Stimulated activated CD4-positive, alpha-beta T cell treated with anti-CD3 and anti-CD28 coated beads, Interleukin-15, amount 100 ng/mL, for 1 hour (primary cell): ENCODE measurements at places on chromosomes 2 and 18.

DNA sequence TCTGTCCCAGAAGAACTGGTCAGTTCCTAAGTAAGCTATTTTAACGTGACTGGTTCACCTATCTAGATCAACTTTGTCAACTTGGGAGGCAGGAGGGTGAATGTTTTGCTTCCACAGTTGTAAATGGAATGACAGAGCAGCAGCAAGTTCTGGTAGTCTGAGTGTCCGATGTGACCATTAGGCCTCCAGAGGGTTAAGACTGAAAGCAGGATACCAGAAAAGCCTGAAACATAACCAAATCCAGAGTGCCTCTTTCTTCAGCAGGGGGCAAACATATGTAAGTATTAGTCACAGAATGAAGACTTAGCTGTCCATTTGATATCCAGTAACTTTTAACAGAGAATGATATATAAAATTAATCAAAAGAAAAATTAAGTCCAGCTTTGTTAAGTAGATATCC is 9.2 kb downstream of the HOXD3 start:
- no peak for DNase-seq

DNA sequence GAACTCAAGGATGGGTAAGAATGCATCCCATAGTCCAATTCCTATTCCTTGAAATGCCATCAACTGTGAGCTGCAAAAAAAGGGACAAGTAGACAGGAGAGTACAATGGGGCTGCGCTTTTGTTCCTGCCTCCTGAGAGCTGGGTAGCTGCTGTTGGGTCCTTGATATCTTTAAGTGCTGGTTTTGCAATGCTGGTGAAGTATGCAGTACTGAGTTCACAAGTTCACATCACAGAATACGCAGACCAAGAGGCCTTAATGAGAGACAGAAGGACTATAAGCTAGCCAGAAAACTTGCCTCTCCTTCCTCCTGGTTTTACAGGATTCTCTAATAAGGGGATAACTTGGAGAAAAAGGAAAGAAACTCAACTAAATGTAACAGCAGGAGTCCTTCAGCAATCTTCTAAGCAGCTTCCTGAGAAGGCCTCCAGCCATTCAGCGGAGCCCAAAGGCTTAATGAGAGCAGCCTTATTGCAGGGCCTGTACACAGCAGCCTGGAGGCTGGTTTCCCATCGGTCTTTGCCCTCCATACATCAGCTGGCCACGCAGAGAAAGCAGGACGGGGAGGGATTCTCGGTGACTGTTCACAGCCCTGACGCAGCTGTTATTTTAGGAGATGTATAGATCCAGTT is 293.1 kb downstream of the CDCA7 start:
- DNase-seq: no peak

DNA sequence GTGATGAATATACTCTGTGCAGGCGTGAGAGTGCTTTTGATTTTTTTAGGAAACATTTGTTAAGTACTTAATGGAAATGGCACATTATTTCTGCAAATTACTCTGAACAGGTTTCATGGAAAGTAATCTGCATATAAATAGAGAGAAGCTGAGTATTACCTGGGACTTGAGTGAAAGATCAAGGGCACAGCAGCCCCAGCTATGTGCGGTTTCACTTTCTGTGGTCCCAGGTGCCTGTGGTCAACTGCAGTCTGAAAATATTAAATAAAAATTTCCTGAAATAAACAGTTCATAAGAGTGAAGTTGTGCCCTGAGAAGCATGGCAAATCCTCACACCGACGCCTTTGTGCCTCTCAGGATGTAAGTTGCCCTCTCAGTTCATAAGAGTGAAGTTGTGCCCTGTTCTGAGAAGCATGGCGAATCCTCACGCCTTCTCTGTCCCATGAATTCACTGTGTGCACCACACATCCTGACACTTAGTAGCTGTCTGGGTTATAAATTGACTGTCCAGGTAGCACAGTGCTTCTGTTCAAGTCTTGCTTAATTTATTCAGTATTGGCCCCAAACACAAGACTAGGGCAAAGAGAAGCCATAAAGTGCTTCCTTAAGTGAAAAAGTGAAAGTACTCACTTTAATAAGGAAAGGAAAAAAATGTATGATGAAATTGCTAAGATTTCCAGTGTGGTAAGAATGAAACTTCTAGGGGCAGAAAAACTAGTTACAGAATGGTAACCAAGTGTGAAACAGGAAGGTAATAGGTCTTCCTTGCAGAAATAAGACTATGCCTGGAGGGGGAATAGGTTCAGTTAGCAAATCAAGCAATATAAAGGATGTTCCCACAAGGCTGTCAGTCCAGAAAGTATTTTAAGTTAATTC is 4.3 kb upstream of the SNTG2 start:
- no peak for DNase-seq

GRCh38 chr2:171956135-171956825 is 34.0 kb downstream of the HAT1 start:
- no peak for DNase-seq

DNA sequence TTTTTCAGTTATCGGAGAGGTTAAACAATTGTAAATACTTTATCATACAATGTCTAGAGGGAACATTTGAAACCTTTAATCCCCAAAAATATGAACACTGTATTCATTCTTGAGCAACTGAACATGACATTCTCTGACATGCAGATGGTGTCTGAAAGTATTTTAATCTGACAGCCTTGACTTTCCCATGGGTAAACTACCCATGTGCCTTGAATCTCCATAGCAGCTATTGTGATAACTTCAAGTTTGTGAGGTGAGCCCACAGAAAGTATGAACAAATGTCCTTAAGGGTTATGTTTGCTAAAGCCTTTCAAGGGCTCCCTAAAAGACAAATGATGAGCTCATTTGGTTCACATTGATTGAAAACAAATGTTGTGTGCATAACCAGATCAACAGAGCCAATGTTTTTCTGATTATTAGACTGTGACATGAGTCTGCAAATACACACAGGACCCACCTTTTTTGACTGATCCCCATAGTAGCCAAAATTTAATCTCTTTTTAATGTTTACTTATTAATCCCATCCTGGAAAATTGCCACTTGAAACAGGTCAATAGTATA is 1326.0 kb downstream of the LRP1B start:
- DNase-seq: no peak

DNA sequence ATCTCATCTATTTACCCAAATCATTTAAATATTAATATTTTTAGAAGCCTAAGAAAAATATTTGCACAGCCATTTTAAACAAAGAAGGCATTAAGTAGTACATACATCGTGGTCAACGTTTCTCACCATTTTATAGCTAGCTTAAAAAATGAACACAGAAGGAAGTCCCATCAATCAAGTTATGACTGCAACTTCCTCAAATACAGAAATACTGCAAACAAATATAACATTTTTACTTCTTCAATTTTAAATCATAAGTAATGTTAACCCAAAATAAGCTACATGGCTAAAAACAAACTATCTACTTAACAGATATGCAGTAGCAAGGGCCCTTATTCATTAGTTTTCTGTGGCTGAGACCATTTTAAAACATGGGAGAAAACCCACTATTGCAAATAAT is 30.6 kb downstream of the ITSN2 start:
- no peak for DNase-seq

GRCh38 chr2:150427298-150427697 is 60.2 kb downstream of the RND3 start:
- no peak for DNase-seq

DNA sequence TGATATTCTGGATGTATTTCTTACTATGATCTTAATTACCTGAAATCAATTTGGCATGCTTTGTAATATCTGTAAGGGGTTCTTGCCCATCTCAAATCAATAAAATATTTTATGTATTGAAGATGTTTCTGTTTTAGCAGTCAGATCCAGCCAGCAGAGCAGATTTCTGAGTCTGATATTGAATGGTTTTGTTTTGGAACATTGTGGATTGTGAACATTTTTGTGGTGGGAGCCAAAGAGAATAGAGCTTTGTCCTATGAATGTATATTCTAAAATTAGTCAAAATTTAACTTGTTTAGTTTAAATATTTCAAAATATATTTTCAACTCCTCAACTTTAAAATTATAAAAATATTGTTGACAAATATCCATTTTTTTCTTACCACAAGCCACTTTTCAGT is 197.0 kb downstream of the UBE2E3 start:
- no peak for DNase-seq

DNA sequence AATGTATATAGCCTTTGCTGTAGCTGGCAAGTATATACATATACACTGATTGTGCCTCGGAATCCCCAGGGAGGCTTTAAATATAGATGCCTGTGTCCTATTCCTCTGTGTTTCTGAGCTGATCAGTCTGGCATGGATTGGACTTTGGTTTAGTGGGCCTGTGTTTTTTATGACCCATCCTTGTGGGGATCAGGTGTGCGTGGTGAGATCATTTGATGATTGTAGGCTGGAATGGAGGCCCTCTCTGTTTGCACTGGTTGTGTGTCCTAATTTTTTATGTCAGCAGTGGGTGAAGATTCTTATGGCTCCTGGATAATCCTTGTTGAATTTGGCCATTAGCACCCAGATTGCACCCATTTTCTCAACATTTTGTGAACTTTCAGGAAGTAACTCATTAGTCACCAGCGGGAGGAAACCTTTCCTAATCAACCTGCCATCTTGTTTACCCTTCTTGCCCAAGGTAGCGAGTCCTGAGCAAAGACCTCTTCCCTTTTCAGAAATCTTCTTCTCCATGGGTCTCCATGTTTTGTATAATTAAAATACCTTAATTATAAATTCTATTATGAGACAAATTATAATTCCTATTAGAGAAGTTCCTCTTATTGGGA is 75.8 kb downstream of the UGGT1 start:
- no peak for DNase-seq
